Activated CD8-positive, alpha-beta T cell treated with anti-CD3 and anti-CD28 coated beads, Interleukin-2, amount 10 ng/mL, durations not matched to agents 7 days and 5 days (primary cell): ENCODE measurements at places on chromosomes 3 and 15.

GRCh38 chr15:32132859-32133258 is 102.5 kb downstream of the CHRNA7 start:
- DNase-seq: no peak

DNA sequence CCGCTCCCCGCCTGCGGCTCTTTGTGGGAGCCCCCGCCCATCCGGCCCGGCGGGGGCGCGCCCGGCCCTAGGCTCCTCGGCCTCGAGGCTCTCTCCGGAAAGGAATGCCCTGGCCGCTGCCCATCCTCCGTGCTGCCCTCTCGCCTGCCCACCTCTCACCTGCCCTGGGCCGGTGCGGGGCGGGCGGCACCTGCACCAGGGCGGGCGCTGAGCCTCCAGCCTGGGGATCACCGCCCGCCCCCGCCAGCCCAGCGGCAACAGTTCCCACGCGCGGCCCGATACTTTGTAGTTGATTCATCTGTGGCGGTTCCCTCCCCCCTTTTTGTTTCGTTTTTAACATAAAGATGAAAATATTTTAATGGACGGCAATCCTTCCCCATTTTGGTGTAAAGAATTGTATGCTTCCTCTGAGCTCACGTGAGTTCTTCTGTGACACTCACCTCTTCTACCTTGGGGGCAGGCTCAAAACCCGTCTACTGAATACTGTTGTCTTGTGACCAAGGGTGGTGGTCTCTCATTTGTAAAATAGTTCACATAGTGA is 1.9 kb downstream of the KLF13 start:
- peak; percentile 77 for DNase-seq

GRCh38 chr3:134105876-134106556 is 76.3 kb upstream of the SLCO2A1 start:
- DNase-seq: no peak

GRCh38 chr15:101204739-101205535 is 46.9 kb downstream of the CHSY1 start:
- no peak for DNase-seq

DNA sequence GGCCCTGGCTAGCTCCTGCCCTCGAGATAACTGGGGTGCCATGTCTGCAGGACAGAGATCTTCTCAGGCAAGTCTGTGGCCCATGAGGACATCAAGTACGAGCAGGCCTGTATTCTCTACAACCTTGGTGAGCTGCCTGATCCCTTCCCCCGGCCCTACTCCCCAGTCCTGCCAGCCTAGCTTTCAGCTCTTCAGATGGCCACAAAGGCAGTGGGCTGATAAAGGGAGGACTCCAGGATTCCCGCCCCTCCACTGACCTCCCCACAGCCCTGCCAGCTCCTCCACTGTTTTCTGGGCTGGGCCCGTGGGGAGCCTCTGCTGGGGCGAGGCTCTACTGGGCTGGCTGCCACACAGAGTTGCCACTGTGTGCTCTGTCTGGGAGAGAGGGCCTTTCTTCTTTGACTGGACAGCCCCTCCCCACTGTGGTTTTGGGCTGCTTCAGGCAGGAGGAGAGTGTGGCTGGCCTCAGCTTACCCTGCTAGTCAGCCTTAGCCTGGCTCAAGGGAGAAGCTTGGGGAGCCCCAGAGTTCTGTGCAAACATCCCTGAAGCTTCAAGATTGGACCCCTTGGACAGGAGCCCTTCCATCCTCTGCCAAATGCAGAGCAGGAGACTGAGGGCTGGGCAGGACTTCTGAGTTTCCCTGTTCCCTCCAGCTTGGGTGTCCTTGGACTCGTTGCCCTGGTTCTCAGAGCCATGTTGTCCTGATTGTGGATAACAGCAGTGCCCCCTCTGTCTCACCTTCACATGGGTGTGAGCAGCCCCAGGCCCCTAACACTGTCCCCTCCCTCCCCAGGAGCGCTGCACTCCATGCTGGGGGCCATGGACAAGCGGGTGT is 24.4 kb downstream of the PTPN23 start:
- no peak for DNase-seq

- DNase-seq: no peak
Measured at GRCh38 chr3:21409401-21409800, 341.6 kb downstream of the ZNF385D start.

DNA sequence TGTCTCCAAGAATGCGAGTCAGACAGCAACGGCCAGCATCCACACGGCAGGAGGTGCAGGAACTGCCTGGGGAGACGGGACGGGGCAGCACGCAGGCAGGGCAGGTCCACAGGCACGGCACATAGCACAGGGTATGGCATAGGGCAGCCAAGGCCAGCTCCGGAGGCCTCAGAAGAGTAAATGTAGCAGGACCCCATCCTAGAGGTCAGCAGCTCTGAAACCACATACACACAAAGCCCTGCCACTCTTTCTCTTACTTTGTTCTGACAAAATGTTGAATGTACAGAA is 26.9 kb downstream of the ZXDC start:
- no peak for DNase-seq

DNA sequence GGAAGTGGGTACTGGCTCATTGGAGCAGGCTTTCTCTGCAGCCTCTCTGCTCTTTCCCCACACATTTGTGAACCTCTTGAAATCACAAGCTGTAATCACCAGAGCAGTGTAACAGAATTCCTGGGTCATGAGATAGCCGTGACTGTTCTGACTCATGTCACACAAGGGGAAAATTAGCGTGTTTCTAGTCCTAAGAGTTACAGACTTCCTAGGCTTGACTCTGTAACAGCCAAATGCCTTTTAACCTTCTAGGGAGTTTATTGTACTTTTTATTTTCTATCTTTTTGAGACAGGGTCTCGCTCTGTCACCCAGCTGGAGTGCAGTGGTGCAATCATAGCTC is 54.7 kb upstream of the TRAK1 start:
- DNase-seq: no peak

DNA sequence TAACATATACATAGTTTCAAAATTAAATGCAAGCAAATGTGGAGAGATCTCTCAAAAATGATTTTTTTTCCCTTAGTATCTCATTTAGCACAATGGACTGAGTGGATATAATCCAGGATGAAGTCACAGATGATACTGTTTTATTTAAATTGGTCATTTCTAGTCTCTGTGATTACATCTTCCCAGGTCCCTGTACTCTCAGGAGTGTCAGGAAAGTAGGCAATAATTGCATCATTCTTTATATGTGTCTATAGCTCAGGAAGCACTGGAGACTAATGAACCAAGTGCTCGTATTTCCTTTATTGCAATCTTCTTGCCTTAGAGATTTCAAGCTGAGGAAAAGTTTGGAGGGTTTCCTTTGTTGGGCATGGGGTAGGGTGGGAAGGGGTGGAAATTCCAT is 309.4 kb upstream of the THRB start:
- DNase-seq: no peak

DNA sequence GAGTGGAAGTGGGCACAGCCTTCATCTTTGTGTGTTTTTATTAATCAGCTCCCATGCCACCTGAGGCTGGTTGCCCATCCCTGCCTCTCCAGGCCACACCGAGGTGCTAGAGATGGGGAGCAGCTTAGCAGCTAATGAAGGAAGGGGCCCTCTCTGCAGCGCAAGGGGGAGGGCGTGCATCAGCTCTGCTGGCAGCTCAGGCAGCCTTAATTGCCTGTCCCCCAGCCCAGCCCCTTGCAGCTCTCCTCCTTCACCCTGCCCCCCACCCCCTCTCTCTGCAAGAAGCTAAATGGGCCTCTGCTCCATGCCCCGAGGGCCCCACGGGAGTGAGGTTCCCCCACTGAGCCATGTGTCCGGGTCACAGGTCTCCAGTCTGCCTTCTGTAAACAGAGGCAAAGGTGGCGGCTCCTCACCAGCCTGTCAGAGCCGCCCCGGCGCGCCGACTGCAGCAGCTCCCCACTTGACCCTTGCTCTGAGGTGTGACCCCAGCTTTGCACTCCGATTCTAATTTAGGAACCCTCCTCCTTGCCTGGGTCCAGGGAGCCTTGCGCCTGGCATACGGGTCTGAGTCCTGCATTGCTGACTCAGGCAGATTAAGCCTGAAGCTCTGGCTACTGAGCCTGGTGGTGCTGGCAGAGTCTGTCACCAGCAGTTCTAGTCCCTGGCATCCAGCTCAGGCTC is 27.9 kb upstream of the NTRK3 start:
- DNase-seq: no peak

GRCh38 chr3:35633332-35634124 is 5.8 kb upstream of the ARPP21 start:
- no peak for DNase-seq

DNA sequence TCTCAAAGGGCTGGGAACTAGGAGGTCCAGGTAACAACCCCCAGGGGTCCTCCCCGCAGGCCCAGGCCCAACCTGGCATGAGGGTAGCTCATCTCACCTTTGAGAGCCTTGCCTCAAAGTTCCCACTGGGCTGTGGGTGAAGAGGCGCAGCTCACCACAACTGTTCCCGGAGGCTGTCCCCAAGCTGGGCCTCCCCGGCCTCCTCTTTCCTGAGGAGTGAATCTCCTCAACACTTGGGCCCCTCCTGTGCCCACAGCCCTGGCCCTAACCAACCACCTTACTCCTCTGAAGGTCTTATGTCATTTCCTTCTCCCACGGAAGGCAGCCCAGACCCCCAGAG is 27.5 kb upstream of the CORO2B start:
- peak; percentile 10 for DNase-seq

GRCh38 chr3:69020424-69020823 is 6.9 kb upstream of the EOGT start:
- no peak for DNase-seq

DNA sequence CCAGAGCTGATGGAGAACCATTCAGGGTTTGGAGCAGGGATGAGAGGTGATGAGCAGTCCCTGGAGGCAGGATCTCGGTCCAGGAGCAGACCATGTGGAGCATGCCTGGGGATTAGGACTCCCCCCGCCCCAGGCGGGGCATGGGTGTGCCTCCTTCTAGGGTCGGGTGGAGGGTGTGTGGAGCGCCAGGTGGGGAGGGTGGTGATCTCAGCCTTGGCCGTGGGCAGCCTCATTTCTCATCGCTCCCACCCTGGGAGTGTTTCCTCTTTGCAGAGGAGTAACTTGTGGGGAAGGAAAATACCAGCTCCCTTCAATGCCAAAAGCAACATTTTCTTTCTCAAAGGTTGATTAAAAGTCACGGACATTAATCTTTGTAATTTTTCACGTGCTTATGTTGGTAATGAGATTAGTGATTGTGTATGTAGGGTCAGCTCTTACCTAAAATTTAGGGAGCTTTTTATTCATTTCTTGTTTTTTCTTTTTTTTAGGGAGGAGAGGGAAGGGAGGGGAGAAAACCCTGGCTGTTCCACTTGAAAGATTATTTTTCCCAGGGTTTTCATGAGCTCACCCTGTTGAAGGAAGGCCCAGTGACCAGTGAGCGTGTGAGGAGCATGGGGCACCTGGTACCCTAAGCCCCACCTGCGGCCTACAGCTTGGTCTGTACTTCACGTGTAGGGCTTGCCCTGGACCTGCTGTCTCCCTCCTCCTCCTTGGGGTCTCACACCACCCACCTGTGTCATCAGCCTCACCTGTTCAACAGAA is 11.0 kb downstream of the FBLN2 start:
- no peak for DNase-seq

GRCh38 chr15:81885135-81885534 is 160.7 kb downstream of the MEX3B start:
- DNase-seq: no peak

- no peak for DNase-seq
Measured at GRCh38 chr15:43911235-43911781, 84.5 kb downstream of the WDR76 start.

GRCh38 chr3:14991151-14991742 is 43.9 kb downstream of the NR2C2 start:
- no peak for DNase-seq

DNA sequence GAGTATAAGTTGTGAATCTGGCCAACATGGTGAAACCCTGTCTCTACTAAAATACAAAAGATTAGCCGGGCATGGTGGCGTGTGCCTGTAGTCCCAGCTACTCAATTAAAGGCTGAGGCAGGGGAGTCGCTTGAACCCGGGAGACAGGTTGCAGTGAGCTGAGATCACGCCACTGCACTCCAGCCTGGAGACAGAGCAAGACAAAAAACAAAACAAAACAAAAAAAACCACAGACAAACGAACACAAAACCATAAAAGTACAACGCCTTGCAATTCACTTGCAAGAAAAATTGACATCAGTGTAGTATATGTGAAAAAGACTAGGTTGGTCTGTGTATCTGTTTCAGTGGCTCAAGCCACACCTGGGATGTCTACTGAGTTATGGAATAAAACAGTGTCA is 29.9 kb upstream of the CCDC80 start:
- no peak for DNase-seq

DNA sequence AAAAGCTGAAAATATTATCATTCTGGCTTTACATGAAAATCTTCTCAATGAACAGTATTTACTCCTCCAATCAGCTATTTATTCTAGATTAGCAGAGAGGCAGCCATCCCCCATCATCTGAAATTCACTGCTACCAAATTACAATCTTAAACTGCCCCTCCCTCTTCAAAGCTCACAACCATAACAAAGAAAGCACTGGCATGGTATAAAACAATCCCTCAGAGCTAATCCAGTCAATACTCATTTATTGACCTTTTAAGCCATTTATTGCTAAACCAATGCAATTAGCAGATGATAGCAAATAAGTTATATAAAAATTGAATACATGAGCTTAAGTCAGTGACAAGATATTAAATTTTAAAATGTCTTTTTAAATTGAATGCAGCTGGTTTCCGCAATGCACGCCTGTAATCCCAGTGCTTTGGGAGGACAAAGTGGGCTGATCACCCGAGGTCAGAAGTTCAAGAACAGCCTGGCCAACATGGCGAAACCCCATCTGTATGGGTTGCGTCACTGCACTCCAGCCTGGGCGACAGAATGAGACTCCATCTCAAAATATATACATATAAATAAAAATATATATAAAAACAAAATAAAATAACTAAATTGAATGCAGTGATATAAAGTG is 12.1 kb downstream of the SLC4A7 start:
- DNase-seq: no peak

DNA sequence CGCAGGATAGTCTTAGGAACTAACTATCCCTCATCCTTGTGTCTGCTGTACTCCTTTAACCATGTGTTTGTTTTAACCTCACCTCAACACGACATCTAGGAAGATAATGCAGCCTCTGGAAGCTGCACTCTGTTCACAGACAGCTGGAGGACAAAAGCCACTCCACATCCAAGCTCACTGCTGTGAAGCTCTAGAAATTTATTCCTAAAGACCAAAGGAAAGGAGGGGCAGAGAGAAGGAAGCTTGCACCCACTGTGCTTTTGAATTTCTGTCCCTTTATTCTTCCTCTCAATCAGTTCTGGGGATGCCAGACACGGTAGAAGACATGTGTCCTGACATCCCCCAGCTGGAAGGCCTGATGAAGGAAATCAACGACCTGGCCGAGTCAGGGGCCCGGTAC is 182.9 kb upstream of the CHRM5 start:
- DNase-seq: no peak

DNA sequence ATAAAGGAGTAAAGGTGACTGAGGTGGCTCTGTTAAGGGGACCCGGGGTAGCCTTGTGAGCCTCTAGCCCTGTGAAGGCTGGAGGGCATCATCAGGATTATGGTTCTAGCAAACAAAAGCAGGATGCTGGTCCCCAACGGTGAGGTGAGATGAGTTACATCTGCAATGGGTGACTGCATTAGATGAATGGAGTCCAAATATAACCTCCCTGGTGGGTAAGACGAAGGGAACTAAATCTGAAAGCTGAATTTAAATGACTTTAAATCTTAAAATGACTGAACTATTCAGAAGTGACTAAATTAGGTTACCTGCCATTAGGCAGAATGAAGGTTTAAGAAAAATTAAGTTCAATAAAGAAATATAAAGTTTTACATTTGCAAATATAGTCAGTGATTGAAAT is 4.6 kb upstream of the HLTF start:
- DNase-seq: no peak
